Effector CD8-positive, alpha-beta T cell (primary cell): ENCODE measurements at places on chromosomes 16 and 17.

DNA sequence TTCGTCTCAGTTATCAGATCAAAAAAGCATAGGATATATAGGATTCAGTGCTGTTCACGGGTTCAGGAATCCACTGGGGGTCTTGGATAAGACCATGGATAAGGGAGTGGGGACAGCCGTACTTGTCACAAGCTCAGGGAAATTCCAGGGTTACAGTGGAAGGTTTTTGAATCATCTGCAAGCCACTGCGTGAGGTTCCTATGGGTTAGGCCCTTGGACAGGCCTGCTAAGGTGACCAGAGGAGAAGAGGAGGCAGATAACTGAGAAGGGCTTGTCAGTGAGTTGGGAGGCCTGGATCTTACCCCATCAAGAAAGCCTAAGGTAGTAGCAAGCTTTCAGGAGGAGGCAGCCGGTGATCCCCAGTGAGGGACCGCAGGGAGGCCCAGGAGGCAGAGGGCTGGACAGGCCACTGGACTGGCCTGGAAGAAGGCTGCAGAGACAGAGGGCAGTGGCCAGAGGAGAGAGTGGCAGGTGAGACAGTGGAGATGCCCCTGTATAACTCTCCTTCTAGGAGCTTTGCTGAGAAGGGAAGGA lies 27.3 kb downstream of the NGFR start:
- DNase-seq: no peak

DNA sequence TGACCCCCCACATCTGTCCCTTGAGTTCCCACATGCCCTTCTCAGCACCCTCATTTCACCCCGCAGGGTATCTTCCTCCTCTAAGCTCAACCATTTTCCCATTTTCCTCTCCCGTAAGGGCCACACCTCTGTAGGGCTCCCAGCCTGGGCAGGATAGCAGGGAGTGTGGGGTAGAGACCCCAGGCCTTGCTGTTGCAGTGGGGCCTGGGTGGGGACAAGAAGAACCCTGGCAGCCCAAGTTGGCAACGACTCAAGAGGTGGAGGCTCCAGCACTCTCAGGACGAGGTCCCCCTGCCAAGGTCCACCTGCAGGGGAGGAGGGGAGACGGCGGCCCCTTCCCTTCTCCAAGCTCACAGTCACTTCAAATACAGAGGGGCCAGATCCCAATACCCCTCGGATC lies 2.0 kb upstream of the TMEM92 start:
- no peak for DNase-seq

DNA sequence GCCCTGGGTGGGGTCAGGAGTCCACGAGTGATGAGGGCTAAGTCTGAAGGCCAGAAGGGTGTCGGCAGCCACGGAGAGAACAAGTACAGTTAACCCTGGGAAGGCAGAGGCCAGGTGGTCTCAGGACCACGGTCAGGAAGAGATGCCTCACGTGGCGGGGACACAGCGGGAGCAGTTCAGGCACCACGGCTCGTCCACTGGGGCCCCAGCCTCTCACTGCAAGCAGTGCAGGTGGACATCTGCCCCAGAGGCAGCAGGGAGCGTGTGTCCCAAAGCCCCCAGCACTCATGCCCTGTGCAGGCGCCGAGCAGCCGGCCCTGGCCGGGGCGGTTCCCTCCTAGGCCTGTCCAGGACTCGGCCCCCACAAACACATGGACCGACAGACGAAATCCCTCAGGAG lies 4.7 kb downstream of the LMF1 start:
- no peak for DNase-seq

DNA sequence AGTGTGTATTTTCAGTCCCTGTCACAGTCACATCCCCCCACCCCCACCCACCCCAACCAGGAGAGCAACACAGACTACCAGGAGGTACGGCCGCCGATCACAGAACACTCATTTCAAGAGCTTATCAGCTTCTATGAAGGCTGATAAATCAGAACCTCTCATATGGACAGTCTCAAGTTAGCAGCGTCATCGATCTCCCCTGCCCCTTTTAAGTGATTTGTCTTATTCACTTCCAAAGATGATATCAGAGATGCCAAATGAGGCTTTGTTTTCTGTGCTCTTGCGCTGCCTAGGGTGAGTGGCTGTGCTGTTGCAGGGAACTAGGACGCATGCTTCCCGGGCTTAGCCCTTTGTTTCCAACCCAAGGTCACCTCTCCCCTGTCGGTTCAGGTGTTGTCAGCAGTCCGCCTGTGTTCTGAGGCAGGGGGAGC lies 26.8 kb upstream of the PMFBP1 start:
- DNase-seq: no peak

DNA sequence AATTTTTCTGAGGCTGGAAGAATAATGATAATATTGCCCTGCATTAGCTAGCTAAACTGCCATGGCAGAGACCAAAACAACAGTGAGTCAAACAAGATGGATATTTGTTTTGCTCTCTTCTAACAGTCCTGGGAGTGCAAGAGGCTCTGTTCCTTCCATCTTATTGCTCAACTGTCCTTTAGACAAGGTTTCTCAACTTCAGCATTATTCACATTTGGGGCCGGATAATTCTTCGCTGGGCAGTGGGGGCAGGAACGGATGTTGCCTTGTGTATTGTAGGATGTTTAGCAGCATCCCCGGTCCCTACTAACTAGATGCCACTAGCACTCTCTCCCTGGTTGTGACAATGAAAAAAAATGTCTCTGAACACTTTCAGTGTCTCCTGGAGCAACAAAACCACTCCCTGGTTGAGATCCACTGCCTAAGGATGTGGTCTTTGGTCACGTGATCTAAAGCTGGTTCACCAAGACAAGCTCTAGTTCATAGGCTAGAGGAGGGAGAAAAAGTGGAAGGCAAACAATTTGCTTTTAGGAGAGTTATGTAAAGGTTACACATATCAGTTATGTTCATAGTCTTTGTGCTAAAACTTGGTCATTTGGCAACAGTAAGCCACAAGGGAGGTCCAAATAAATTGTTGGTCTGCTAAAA lies 144.4 kb downstream of the PCTP start:
- no peak for DNase-seq

GRCh38 chr17:3860939-3861700 lies 15.1 kb upstream of the NCBP3 start:
- no peak for DNase-seq

GRCh38 chr17:40340327-40340726 lies 24.2 kb downstream of the GJD3 start:
- no peak for DNase-seq

DNA sequence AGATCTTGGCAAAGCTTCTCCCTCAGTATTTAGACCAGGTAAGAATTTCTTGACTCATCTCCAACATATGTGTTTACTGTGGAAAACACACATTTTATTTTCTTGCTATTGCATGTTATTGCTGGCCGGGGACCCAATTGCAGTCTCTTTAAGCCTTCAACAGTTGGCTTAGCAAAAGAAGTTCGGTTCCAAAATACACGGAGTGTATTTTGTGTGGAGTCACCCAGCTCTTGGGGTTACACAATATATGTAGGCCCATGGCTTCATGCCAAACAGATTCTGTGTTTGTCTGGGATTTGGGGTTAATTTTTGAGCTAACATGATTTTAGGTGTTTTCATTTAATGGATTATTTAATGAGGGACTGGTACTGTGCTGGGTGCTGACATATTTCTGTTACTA lies 4.0 kb downstream of the ALDH3A2 start:
- no peak for DNase-seq

DNA sequence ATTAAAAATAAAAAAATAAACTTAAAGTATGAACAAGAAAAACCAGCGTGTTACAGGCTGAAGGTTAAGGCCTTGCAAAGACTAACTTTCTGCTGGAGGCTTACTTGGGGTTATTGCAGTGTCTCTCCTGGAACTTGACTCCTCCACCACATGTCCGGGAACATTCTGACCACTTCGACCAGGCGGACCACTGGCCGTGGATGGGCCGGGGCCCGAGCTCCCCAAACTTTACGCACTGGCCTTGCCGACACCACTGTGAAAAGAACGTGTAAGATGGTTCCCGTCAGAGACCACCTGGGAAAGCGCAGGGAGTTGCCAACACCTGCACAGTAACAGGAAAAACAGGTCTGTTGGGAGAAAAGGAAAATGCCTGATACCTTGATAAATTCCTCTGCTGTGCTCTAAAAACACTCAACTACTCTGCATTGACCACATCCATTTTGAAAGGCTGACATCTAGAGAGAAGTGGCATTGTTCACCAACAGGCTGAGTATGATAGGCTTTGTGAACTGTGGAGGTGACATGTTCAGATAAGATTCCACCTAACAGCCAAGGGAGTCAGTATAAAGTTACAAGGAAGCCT lies 99.1 kb downstream of the ADAMTS18 start:
- DNase-seq: no peak

GRCh38 chr16:590188-590814 lies 435 bp downstream of the RAB40C start:
- no peak for DNase-seq

- peak; percentile 12 for DNase-seq
Observed at GRCh38 chr17:16352667-16353316, 477 bp downstream of the CENPV start.

- DNase-seq: no peak
Observed at GRCh38 chr16:1157639-1158455, 4.9 kb downstream of the CACNA1H start.

GRCh38 chr16:11349599-11350276 lies 4.5 kb downstream of the RMI2 start:
- DNase-seq: no peak

- no peak for DNase-seq
Observed at GRCh38 chr16:86298758-86299134, 211.6 kb upstream of the FOXF1 start.

DNA sequence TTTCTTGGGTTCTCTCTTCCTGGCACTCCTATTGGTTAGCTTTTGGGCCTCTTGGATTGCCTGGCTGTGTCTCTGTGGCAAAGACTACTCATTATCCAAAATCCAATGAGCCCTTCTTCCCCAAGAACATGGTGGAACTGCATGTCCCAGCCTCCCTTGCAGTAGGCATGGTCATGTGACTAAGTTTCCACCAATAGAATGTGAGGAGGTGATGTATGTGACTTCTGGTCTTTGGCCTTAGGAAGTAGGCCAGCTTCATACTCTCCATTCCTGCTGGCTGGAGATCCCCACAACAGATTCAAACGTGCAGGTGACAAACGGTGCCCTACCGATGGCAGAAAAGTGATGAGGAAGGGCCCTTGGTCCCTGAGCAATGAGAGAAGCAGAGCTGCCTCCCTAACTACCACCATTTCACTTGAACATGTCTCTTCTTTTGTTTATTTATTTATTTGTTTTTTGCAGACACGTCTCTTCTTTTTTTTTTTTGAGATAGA lies 17.3 kb upstream of the SPN start:
- no peak for DNase-seq

- no peak for DNase-seq
Observed at GRCh38 chr17:80217703-80218362, 2.3 kb downstream of the SGSH start.

GRCh38 chr17:76265624-76266243 lies 586 bp downstream of the UBALD2 start:
- peak; percentile 50 for DNase-seq

GRCh38 chr16:1433756-1434155 lies 2.9 kb downstream of the PERCC1 start:
- no peak for DNase-seq

DNA sequence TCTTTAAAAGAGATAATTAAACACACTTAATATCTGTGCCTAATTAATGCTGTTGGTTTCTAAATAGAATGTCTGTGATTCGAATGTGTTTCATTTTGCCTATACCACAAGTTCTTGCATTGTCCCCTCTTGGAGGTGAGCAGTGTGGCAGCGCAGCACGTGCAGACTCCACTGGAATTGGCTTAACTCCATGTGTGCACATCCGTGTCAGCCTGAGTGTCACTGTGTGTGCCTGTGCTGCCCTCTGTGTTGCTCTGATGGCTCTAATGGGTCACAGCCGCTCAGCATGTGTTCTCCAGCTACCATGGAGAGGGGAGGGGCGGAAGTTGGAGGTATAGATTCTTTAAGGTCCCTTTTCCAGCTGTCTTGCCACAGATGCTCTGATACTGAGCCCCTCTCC lies 226.6 kb downstream of the SPECC1 start:
- DNase-seq: no peak

GRCh38 chr16:46737621-46738214 lies 10.4 kb downstream of the MYLK3 start:
- no peak for DNase-seq

- DNase-seq: no peak
Observed at GRCh38 chr16:65524997-65525396, 403.1 kb upstream of the CDH11 start.

- no peak for DNase-seq
Observed at GRCh38 chr17:79681628-79682261, 49.0 kb upstream of the ENPP7 start.

DNA sequence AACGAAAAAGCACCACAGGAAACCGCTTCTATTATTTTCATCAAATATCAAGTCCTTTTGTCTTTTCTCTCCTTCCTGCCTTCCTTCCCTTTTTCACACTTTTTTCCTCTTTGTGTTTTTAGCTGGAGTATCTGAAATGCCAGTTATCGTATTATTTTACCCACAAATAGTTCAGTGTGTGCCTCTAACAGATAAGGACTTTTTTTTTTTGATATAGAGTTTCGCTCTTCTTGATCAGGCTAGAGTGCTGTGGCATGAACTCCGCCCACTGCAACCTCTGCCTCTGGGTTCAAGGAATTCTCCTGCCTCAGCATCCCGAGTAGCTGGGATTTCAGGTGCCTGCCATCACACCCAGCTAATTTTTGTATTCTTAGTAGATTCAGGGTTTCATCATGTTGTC lies 10.7 kb downstream of the DNAAF1 start:
- DNase-seq: no peak

DNA sequence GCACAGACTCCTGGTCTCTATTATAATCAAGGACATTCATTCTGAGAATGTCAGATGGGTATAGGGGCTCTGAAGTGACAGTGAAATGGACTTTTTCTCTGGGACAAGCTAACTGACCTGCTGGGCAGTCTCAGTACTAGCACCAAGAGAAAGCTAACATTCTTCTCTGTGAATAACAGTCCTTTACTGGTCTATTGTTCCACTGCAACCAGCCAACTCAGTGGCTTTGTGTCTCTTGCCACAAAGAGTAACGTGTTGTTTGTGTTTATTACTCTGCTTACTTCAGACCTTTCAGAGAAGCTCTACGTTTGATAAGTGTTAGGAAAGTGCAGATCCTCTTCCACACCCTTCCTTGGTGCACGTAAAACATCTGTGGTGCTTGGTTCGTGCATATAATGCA lies 61.5 kb upstream of the BCAR1 start:
- DNase-seq: no peak

- no peak for DNase-seq
Observed at GRCh38 chr16:28913946-28914724, 10.9 kb downstream of the RABEP2 start.

- no peak for DNase-seq
Observed at GRCh38 chr17:10727192-10727591, 2.6 kb downstream of the TMEM220 start.

- no peak for DNase-seq
Observed at GRCh38 chr17:74722782-74723181, 10.1 kb upstream of the CD300LF start.

GRCh38 chr17:63190821-63191370 lies 224.9 kb downstream of the TANC2 start:
- no peak for DNase-seq

DNA sequence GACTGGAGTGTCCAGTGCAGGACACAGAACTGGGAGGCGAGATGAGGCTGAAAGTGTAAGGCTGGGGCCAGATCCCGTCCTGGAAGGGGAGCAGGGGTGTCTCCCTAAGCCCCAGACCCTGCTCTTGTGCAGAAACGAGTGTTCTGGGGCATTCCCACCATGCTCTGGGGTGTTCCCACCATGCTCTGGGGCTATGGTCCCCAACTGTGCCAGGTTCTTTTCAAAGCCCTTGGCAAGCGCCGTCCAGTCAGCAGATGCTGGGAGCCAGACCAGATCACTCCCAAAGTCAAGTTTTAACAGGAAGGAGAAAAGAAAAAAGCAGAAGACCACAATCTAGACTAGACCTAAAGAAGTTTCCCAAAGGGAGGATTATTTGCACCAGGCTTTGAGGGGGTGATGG lies 2.5 kb downstream of the TAX1BP3 start:
- DNase-seq: no peak

- DNase-seq: no peak
Observed at GRCh38 chr17:8794636-8795035, 4.5 kb downstream of the MFSD6L start.
